ENCODE measurements at places on chromosomes 11 and 22. TPM values are rescaled to one million over a fixed set of nuclear protein-coding genes. Genes with fewer than 3 reads are reported as not detected.

The PRR33 gene
- total RNA-seq: not detected

The NCF4 gene
- 37.6 TPM for total RNA-seq

The INS gene
- total RNA-seq: not detected

The LMO1 gene
- not detected for total RNA-seq

DNA sequence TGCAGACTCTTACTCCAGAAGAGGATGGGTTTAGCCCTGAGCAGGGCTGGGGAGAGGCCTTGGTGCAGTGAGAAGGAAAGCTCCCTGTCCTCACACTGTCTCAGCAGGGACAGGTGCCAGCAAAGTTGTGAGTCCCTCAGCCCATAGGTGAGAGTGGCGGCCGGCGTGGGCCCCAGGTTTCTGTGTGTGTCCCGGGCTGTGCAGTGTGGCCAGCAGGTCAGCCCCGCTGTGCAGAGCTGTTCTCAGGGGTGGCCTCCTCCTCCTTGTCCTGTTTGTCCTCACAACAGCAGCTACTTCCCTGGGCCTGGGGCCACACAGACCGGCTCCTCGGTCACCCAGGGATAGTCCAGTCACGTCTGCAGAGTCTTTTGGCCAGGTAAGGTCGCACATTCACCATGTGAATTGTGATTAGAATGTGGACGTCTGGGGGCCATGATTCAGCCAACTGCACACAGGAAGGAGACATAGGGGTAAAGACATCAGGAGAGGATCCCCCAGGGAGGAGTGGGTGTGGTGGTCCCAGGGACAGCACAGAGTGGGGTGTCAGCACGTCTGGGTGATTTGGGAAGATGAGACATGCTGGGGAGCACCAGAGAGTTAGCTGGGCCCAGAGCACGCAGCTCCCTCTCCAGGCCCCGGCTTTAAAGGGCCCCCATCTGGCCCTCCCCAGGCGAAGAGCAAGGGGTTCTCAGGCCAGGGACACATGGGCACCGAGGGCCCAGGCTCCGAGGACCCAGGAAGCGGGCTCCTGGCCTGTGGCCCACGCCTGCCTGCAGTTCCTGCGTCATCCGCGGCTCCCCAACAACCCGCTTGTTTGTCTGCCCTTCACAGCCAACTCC, 81.6 kb downstream of the MYEOV start:
- no peak for DNase-seq

GRCh38 chr11:32561835-32562234, 21.8 kb upstream of the EIF3M start:
- DNase-seq: no peak

DNA sequence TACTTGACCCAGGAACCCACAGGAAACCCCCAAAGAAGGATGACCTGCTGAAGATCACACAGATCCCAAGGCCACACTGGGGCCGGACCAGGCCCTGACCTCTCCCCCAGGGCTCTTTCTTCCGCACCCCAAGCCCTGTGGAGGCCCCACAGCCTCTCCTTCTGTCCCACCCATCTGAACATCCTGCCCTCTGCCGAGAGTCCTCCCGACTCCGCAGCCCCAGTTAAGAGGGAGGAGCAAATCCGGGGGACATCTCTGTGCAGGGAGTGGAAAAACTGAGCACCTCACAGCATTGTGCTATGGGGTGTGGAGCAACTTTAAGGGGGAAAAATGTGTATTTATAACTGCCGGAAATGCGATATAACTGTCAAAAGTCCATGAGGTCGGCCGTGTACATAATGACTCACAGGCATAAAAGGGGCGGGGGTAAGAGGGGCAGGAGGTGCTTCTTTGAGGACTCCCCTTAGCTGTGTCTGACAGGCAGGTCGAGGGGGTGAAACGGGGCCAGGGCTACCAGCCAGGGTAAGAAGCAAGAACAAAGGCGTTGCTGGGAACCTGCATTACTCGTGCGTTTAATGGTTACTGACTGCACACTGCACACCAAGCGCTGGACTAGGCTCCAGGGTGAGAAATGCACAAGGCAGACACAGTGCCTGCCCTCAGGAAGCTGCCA, 57.2 kb downstream of the WNT11 start:
- no peak for DNase-seq

- no peak for DNase-seq
Measured at GRCh38 chr22:27212617-27213177, 555.3 kb downstream of the MIAT start.

- DNase-seq: no peak
Measured at GRCh38 chr22:35708453-35708852, 9.2 kb upstream of the APOL5 start.

DNA sequence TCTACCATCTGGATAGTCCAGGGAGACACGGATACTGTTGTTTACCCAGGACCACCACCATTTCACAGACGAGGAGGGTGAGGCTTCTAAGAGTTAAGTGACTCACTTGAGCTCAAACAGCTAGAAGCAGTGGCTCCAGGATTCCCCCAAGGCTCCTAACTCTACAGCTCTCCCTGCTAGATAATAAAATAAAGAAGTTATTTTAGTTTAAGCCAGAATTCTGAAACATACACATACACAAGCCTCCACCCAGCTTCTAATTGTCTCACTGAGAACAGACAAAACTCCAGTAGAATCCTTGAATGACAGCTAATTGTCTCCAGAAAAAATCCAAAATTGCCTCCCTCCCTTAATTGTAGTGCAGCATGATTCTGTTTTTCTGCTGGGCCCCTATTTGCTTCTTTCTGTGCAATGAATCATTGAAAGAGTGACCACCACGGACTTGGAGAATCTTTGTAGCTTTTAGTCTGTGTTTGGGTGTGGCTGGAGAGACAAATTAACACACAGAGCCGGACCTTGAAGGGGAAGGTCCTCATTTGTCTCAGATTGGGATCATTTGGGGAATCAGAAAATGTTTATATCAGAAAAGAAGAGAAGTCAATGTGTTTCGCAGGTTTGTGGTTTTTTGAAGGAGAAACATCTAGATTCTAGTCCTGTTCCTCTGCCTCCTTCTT, 64.9 kb downstream of the COMMD9 start:
- DNase-seq: no peak

DNA sequence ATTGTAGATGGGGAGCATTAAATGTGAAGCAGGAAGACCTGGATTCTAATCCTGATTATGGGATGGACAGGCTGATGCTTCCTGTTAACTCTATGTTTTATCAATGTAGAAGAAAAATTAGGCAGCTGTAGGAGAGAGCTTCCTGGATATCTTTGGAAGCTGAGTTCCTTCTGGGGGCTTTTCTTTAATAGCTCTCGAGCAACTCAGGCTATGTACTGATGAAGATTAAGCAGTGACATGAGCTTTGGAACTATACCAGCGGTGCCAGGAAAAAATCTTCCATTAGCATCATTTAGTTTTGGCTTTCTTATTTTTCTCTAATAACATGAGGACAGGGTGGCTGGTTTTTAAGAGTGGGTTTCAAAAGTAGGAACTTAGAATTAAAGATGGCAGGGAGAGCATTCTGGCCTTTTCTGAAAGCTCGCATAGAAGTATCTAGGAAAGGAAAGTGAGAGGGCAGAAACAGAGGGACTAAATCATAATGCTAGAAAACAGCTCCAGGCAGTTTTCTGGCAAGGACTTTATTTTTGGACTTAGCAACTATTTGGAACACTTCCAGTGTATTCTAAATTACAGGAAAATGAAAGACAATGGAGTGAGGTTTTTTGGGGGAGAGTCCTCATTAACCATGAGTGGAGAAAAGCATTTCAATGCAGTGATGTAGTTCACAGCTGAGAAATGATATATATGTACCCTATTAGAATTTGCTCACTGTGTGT, 69.2 kb upstream of the RRM1 start:
- no peak for DNase-seq

- no peak for DNase-seq
Measured at GRCh38 chr22:46239261-46240048, 10.6 kb downstream of the CDPF1 start.

GRCh38 chr22:17783312-17783711, 9.0 kb upstream of the BID start:
- no peak for DNase-seq

All from vagina (tissue), 2 donors.